ENCODE measurements at places on chromosomes 13 and 19.

- no peak for DNase-seq
Observed at GRCh38 chr13:80348314-80348713, 7.4 kb upstream of the SPRY2 start.

- DNase-seq: peak; percentile 82
Observed at GRCh38 chr19:10420444-10421239, at the start of gene PDE4A. PDE4A (plus strand) TSS chr19:10420538; CDS start chr19:10420765, 227 bp downstream.

GRCh38 chr13:114077933-114078325 is 54.5 kb downstream of the RASA3 start:
- DNase-seq: no peak

DNA sequence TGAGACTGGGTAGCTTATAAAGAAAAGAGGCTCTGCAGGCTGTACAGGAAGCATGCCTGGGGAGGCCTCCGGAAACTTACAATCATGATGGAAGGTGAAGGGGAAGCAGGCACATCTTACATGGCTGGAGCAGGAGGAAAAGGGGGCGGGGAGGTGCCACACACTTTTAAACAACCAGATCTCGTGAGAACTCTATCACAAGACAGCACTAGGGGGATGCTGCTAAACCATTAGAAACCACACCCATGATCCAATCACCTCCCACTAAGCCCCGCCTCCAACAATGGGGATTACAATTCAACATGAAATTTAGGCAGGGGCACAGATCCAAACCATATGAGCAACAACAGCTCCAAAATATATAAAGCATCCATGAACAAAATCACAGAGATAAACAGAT is 46.5 kb upstream of the GTF2F2 start:
- no peak for DNase-seq

- no peak for DNase-seq
Observed at GRCh38 chr13:97567510-97568243, 133.7 kb downstream of the RAP2A start.

- no peak for DNase-seq
Observed at GRCh38 chr13:47420020-47420419, 523.2 kb upstream of the HTR2A start.

DNA sequence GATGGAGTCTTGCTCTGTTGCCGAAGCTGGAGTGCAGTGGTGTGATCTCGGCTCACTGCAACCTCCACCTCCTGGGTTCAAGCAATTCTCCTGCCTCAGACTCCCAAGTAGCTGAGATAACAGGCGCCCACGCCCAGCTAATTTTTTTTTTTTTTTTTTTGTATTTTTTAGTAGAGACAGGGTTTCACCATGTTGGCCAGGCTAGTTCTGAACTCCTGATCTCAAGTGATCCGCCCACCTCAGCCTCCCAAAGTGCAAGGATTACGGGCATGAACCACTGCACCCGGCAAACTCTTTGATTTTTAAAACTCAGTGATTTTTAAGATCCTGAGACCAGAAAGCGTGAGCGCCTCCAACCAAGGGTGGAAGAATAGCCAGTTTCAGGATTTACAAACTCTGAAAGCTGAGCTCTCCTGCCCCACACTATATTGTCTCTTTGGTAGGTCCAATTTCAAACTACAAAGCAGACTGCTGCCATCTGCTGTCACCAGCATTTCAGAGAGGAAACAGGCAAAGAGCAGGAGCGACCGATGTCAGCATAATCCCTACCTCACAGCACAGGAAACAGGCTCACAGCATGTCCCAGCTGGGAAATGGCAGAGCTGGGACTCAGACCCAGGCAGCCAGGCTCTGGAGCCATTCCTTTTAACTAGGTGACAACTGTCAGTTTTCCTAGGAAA is 9.2 kb downstream of the NOSIP start:
- DNase-seq: no peak

DNA sequence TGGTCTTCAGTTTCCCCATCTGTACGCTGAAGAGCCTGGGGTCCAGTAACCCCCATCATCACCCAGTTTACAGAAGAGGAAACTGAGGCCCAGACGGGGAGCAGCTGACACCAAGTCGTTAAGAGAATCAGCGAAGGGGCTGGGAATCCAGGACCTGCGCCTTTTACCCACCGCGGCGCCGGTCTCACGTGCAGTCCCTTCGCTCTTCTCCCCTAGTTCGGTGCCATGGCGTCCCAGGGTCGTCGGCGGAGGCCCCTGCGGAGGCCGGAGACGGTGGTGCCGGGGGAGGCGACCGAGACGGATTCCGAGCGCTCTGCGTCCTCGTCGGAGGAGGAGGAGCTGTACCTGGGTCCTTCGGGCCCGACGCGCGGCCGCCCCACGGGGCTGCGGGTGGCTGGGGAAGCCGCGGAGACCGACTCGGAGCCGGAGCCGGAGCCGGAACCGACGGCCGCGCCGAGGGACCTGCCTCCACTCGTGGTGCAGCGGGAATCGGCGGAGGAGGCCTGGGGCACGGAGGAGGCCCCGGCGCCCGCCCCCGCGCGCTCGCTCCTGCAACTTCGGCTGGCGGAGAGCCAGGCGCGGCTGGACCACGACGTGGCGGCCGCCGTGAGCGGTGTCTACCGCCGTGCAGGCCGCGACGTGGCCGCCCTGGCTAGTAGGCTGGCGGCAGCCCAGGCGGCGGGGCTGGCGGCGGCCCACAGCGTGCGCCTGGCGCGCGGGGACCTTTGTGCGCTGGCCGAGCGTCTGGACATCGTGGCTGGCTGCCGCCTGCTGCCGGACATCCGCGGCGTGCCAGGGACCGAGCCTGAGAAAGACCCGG is 698 bp downstream of the BLOC1S3 start:
- DNase-seq: peak; percentile 46

GRCh38 chr19:35715981-35716800 is 1.6 kb upstream of the KMT2B start:
- DNase-seq: no peak

DNA sequence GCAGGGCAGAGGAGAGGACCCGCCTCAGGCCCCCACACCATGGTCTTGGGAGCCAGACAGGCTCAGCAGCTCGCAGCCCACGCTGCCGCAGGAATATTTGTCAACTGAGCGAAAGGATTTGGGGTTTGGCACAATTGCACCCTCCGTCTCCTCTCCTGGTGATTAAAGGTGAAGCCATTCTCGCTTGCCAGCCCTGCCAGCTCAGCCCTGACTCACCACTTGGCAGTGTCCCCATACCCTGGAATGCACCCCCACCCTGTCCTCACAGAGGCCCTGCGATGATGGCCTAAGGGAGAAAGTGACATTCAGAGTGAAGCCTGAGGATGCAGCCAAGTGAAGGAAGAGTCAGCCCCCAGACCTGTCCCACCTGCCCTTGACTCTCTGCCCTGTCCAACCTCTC is 18.8 kb downstream of the CYTH2 start:
- DNase-seq: no peak

GRCh38 chr19:45216667-45217066 is 28.5 kb downstream of the EXOC3L2 start:
- no peak for DNase-seq

DNA sequence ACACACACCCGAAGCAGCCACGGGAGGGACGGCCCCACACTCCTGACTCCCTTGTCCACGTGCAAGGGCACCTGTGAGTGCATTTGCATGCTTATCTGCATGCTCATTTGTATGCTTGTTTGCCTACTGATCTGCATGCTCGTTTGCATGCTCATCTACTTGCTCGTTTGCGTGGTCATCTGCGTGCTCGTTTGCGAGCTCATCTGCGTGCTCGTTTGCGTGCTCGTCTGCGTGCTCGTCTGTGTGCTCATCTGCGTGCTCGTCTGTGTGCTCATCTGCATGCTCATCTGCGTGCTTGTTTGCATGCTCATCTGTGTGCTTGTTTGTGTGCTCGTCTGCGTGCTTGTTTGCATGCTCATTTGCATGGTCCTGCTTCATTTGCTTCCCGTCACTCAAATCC is 23.8 kb downstream of the SHC2 start:
- no peak for DNase-seq

- no peak for DNase-seq
Observed at GRCh38 chr13:52454459-52454819, 839 bp upstream of the CKAP2 start.

GRCh38 chr19:18730885-18731513 is 47.5 kb downstream of the CRTC1 start:
- DNase-seq: no peak

GRCh38 chr13:75151081-75151643 is 330.8 kb downstream of the TBC1D4 start:
- no peak for DNase-seq

DNA sequence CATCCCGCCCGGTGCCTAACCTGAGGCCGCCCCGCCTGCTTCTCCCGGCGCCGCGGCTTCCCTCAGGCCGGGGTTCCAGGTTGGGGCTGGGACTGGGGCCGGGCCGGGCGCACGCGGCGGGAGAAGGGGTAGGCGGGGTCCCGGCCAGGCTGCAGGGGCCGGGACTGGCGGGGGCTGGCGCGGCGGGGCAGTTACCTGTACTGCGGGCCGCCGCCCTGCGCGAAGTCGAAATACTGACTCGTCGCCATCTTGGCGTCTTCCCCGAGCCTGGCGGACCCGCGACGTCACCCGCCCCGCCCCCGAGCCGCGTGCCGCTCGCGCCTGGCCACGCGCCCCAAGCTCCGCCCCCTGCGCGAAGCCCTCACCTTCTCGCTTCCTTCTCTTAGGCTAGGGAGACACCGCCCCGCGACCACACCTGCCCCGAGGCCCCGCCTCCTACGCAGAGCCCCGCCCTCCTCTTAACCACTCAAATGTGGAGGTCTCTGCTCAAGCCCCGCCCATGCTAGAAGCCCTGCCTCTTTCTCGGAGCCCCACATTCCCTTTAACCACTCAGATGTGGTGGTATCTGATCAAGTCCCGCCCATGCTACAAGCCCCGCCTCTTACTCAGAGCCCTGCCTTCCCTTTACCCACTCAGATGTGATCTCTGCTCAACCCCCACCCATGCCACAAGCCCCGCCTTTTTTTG is at the start of gene ZFR2:
Gene ZFR2 (minus strand): TSS at position 269 of the 687 bp plus-strand sequence. CDS start 21 bp downstream, at position 248.
- DNase-seq: peak; percentile 34

- DNase-seq: peak; percentile 58
Observed at GRCh38 chr13:114067381-114067885, 65.0 kb downstream of the RASA3 start.

- DNase-seq: no peak
Observed at GRCh38 chr13:59747529-59747928, 416.2 kb downstream of the DIAPH3 start.

GRCh38 chr13:30415430-30416030 is 6.8 kb upstream of the UBE2L5 start:
- DNase-seq: no peak

- no peak for DNase-seq
Observed at GRCh38 chr13:109684824-109685202, 101.6 kb downstream of the IRS2 start.

DNA sequence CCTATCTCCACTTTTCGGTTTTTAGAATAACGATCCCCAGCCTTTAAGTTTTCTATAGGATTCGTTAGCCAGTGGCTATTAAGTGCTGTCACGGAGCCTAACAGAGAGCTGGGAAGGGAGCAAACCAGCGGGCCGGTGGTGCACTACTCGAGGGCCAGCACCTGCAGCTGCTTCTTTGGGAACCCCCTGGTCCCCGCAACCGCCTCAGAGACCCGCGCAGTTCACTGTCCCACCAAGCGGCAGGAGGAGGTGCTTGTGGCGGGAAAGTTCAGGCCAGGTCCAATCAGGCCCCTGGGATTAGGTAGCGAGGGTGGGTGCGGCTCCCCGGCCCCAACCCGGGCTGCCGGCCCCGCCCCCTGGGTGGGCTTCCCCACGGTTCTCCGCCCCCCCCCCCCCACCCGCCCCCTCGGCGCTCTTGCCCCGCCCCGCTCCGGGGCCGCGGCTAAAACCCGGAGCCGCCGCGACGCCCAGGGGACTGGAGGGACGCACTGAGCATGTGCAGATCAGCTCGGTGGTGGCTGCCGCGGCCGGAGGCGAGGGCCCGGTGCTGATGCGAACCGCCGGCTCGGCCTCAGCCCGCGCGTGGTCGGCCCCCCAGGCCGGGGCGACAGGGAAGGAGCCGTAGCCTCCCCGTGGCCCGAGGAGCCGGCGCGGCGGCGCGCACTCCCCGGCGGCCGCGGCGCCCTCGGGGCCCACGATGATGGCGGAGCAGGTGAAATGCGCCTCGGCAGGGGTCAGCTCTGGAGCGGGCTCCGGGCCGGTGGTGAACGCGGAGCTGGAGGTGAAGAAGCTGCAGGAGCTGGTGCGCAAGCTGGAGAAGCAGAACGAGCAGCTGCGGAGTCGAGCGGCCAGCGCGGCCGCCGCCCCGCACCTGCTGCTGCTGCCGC is at the start of gene SLAIN1:
Gene SLAIN1 (plus strand): TSS at position 471 of the 887 bp plus-strand sequence. CDS start 227 bp downstream, at position 698.
- peak; percentile 85 for DNase-seq

DNA sequence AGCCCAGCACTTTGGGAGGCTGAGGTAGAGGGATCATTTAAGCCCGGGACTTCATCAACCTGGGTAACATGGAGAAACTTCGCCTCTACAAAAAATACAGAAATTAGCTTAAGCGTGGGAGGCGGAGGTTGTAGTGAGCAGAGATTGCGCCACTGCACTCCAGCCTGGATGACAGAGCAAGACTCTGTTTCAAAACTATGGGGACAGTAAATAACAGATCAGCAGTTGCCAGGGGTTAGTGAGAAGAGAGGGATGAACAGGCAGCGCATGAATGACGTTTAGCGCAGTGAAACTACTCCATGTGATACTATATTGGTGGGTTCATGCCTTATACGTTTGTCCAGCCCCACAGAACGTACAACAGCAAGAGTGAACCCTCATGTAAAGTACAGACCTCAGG is 7.1 kb upstream of the ICAM3 start:
- no peak for DNase-seq

- no peak for DNase-seq
Observed at GRCh38 chr19:7879836-7880235, 5.6 kb upstream of the PRR36 start.

DNA sequence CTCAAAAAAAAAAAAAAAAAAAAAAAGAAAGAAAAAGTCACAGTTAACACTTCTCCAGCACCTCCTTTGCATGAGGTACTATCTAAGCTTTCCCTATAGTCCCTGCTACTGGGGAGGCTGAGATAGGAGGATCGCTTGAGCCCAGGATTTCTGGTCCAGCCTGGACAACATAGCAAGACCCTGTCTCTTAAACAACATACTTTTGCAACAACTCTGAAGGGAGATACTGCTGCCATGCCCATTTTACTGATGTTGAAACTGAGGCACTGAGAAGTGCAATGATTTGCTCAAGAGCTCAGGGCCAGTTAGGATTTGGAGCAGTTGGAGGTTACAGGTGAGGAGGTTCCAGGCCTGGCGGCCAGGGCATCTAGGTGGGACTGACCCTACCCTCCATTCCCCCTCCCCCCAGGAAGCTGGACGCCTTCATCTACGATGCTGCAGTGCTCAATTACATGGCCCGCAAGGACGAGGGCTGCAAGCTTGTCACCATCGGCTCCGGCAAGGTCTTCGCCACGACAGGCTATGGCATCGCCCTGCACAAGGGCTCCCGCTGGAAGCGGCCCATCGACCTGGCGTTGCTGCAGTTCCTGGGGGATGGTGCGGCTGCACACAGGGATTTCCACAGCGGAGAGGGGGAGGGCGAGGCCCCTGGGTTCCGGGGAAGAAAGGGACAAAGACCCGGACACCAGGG is 4.3 kb upstream of the GRWD1 start:
- DNase-seq: no peak

All from stimulated activated naive CD8-positive, alpha-beta T cell treated with anti-CD3 and anti-CD28 coated beads, Interleukin-15, Interleukin-2, amounts not matched to agents 100 U/mL and 50 U/mL, for 24 hours (primary cell).